Stimulated activated memory B cell treated with anti-CD40 and anti-IgM and Interleukin-4, amounts not matched to agents 10 μg/mL and 1 μg/mL and 100 μg/mL, for 72 hours (primary cell): ENCODE measurements at places on chromosomes 12 and 14.

DNA sequence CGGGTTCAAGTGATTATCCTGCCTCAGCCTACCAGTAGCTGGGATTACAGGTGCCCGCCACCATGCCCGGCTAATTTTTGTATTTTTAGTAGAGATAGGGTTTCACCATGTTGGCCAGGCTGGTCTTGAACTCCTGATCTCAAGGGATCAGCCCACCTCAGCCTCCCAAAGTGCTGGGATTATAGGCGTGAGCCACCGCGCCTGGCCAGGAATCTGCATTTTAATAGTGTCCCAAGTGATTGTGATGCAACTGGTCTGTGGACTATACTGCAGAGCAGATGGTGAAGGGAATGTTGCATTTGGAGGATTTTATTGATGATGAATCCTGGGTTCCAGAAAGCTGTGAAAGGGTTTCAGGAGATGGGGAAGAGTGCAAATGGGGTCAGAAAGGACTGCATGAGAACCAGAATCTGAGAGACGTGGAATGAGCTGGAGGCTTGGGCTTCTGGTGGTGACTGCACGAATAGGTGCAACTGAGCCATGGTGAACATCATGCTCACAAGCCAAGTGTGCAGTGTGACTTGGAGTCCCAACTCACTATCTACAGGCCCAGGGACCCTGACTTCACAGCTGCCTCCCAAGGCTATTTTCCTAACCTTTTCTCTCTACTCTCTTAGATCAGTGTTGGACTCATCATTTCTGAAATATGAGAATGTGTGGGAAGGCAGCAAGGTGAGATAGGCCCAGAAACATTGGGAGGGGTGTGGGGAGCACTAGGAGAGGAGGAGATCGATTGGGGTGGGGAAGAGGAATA is 4.5 kb downstream of the RPS26 start:
- ATAC-seq: no peak
- H3K36me3 ChIP-seq: peaks cover 22% of the 10 kb centered on the region
- peak overlapping the region; percentile 60 for H3K27ac ChIP-seq
- H3K4me3 ChIP-seq: no peak overlapping the region
- H3K4me1 ChIP-seq: peaks cover 20% of the 10 kb centered on the region

GRCh38 chr14:59484639-59485175 is 390 bp downstream of the JKAMP start:
- peak overlapping the region; percentile 80 for H3K4me3 ChIP-seq
- peak overlapping the region; percentile 87 for H3K27ac ChIP-seq
- H3K4me1 ChIP-seq: peaks cover 65% of the 10 kb centered on the region
- peaks cover 17% of the 10 kb centered on the region for H3K36me3 ChIP-seq

- no peak overlapping the region for H3K27ac ChIP-seq
- no peak overlapping the region for H3K4me3 ChIP-seq
- ATAC-seq: no peak
These were observed 8.4 kb downstream of the RNU4-2 start for GRCh38 chr12:120283318-120283717.

- ATAC-seq: no peak
- no peak overlapping the region for H3K4me3 ChIP-seq
- H3K4me1 ChIP-seq: peaks cover 88% of the 10 kb centered on the region
These were observed 70.2 kb downstream of the IRF2BPL start for GRCh38 chr14:76958020-76958979.

DNA sequence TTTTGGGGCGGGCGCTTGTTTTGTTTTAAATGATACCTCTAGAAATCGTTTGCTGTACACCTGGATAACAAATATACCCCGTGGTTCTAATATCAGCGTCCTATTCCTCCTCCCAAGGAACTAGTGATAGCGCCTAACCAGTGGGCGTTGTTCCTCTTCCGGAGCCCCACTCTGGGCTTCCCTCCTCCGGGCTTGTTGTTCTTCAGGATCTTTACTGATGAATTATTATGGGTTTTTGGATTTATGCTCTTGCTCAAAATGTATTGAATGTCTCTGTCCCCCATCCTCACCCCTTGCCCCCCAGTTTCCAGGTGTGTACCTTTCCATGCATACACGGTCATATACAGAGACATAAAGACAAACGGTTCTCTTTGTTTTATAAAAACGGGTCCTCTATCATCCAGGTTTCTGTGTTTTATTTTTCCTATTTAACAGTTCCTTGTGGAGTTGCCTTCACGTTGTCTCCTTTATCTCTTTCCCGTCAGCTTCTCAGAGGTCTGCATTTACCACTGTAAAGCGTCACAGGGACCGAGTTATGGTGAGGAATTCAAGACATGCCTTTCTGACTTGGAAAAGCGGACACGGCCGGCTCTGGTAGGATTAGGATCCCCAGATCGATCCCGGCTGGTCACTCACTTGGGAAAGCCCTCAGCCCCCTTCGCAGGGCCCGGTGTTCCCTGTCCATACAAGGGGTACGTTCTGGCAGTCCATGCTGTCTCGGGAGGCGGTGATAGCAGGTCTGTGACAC is 655 bp upstream of the PLEKHG3 start:
- peaks cover 31% of the 10 kb centered on the region for H3K4me1 ChIP-seq
- H3K27me3 ChIP-seq: peaks cover 59% of the 10 kb centered on the region
- no peak overlapping the region for H3K27ac ChIP-seq
- H3K4me3 ChIP-seq: peak overlapping the region; percentile 42
- no peak for ATAC-seq

GRCh38 chr14:65351493-65352194 is 60.9 kb upstream of the FUT8 start:
- peak overlapping the region; percentile 73 for H3K27ac ChIP-seq
- H3K36me3 ChIP-seq: no peaks in the 10 kb centered on the region
- ATAC-seq: peak; percentile 81
- H3K4me3 ChIP-seq: peak overlapping the region; percentile 40
- H3K4me1 ChIP-seq: peaks cover 78% of the 10 kb centered on the region
- H3K27me3 ChIP-seq: no peaks in the 10 kb centered on the region

DNA sequence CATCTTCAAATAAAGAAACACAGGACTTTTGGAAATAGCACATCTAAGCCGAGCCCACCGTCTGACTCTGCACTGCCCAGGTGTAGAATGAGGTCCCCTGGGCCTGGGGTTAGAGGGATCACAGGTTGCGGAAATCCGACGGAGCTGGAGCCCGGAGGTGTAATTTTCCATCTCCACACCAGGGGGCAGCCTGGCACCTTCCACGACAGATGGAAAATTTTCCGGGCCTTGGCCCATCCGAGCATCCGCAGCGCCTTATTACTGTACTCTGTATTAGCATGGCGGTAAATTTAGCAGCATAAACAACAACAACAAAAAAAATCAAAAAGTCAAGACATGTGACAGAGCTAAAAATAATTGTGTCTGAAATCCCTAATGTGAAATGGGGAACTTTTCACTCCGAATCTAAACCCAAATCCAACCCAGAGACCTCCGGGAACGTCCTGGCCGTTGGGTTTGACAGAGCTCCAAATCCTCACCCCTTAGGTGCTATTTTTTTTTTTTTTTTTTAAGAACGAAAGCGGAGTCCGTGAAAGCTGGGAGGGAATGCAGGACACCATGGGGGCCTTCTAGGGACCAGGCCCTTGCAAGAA is 93.9 kb downstream of the KSR2 start:
- H3K4me1 ChIP-seq: peaks cover 15% of the 10 kb centered on the region
- no peaks in the 10 kb centered on the region for H3K36me3 ChIP-seq
- H3K4me3 ChIP-seq: no peak overlapping the region
- no peak overlapping the region for H3K27ac ChIP-seq

DNA sequence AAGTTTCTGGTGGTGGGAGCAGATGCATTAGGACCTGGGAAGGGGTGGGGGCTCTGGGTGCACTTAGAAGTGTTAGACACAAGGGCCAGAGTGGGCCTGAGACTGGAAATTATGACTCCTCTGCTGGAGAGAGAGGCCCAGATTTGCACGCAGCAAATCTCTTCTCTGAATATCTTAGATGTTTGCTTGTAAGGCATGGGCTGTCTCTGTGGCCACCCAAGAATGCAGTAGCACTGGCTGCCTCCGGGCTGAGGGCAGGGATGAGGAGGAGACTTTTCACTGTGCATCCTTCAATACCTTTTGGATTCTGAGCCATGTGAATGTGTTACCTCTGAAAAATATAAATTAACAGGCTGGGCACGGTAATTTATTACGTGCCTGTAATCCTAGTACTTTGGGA is 14.0 kb upstream of the RABGGTA start:
- peaks cover 60% of the 10 kb centered on the region for H3K4me1 ChIP-seq
- H3K27me3 ChIP-seq: no peaks in the 10 kb centered on the region
- no peak overlapping the region for H3K4me3 ChIP-seq
- no peak for ATAC-seq
- H3K36me3 ChIP-seq: peaks cover 13% of the 10 kb centered on the region
- H3K27ac ChIP-seq: peak overlapping the region; percentile 65

GRCh38 chr14:90547250-90547649 is 150.4 kb downstream of the CALM1 start:
- ATAC-seq: no peak
- H3K4me1 ChIP-seq: no peaks in the 10 kb centered on the region
- H3K4me3 ChIP-seq: no peak overlapping the region

DNA sequence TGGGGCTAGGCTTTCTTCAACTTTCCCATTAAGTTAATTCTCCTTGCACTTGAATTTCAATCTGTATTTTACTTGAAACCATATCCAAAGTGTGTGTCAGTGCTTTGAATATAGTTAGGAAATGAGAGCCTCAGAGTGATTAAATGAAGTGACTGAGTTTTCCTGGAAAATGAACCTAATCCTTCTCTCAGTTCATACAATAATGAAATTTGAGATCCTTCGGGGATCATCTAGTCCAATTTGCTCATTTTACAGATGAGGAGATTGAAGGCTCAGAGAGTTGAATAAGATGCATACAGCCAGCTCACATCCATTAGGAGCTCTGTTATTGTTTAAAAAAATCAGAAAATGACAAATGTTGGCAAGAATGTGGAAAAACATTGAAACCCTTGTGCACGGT is 18.3 kb upstream of the TBC1D30 start:
- peaks cover 41% of the 10 kb centered on the region for H3K27me3 ChIP-seq
- H3K4me3 ChIP-seq: no peak overlapping the region
- no peaks in the 10 kb centered on the region for H3K36me3 ChIP-seq
- ATAC-seq: no peak
- H3K4me1 ChIP-seq: peaks cover 9% of the 10 kb centered on the region
- no peak overlapping the region for H3K27ac ChIP-seq

- no peaks in the 10 kb centered on the region for H3K36me3 ChIP-seq
- peaks cover 23% of the 10 kb centered on the region for H3K27me3 ChIP-seq
- no peak for ATAC-seq
- no peaks in the 10 kb centered on the region for H3K4me1 ChIP-seq
- no peak overlapping the region for H3K27ac ChIP-seq
- no peak overlapping the region for H3K4me3 ChIP-seq
These were observed 55.2 kb downstream of the PRICKLE1 start for GRCh38 chr12:42534184-42534838.

GRCh38 chr12:26857465-26858176 is 24.6 kb upstream of the ITPR2 start:
- no peaks in the 10 kb centered on the region for H3K4me1 ChIP-seq
- no peak overlapping the region for H3K4me3 ChIP-seq
- ATAC-seq: no peak
- H3K27ac ChIP-seq: no peak overlapping the region
- H3K36me3 ChIP-seq: no peaks in the 10 kb centered on the region

- H3K36me3 ChIP-seq: no peaks in the 10 kb centered on the region
- ATAC-seq: no peak
- H3K4me3 ChIP-seq: no peak overlapping the region
- H3K4me1 ChIP-seq: no peaks in the 10 kb centered on the region
- no peak overlapping the region for H3K27ac ChIP-seq
These were observed 143.5 kb downstream of the SCARB1 start for GRCh38 chr12:124720004-124720680.

- no peak overlapping the region for H3K4me3 ChIP-seq
- no peaks in the 10 kb centered on the region for H3K36me3 ChIP-seq
- ATAC-seq: no peak
- H3K27me3 ChIP-seq: no peaks in the 10 kb centered on the region
- peaks cover 7% of the 10 kb centered on the region for H3K4me1 ChIP-seq
These were observed 281.9 kb downstream of the DPF3 start for GRCh38 chr14:72612041-72612440.

- H3K4me3 ChIP-seq: no peak overlapping the region
- no peak overlapping the region for H3K27ac ChIP-seq
- no peaks in the 10 kb centered on the region for H3K36me3 ChIP-seq
- no peak for ATAC-seq
- H3K27me3 ChIP-seq: peaks cover 48% of the 10 kb centered on the region
- H3K4me1 ChIP-seq: no peaks in the 10 kb centered on the region
These were observed 31.0 kb downstream of the FOXN4 start for GRCh38 chr12:109277899-109278762.

- no peaks in the 10 kb centered on the region for H3K36me3 ChIP-seq
- H3K27ac ChIP-seq: peak overlapping the region; percentile 94
- H3K4me1 ChIP-seq: peaks cover 23% of the 10 kb centered on the region
- H3K4me3 ChIP-seq: peak overlapping the region; percentile 59
- ATAC-seq: peak; percentile 82
These were observed 35.9 kb downstream of the FBLN5 start for GRCh38 chr14:91911474-91912032.

- no peak overlapping the region for H3K4me3 ChIP-seq
- peaks cover 21% of the 10 kb centered on the region for H3K4me1 ChIP-seq
- H3K36me3 ChIP-seq: no peaks in the 10 kb centered on the region
- H3K27ac ChIP-seq: peak overlapping the region; percentile 35
- ATAC-seq: no peak
These were observed 166.9 kb upstream of the CCND2 start for GRCh38 chr12:4106621-4107020.

DNA sequence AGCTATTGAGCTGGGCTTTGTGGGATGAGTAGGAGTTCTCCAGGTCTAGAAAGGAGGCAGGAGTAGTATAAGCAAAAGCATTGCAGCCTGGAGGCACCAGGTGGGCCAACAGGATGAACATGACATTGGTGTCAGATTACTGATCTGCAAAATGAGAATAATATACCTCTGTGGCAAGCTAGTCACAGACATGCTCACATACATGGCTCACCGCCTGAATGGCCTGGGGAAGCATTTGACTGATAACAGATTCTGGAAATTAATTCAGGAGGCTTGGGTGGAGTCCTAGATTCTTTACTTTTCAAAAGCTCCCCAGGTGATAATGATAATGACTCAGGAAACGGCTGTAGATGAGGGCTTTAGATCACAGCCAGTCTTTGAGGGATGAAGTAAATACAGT is 709 bp downstream of the TCL1B start:
- peaks cover 59% of the 10 kb centered on the region for H3K27me3 ChIP-seq

GRCh38 chr12:54622463-54623183 is 12.1 kb downstream of the LACRT start:
- peaks cover 55% of the 10 kb centered on the region for H3K27me3 ChIP-seq
- ATAC-seq: no peak
- H3K4me3 ChIP-seq: no peak overlapping the region
- no peak overlapping the region for H3K27ac ChIP-seq

- H3K27me3 ChIP-seq: peaks cover 10% of the 10 kb centered on the region
- no peaks in the 10 kb centered on the region for H3K36me3 ChIP-seq
- ATAC-seq: no peak
These were observed 184.1 kb downstream of the CCER1 start for GRCh38 chr12:90770861-90771260.
